ENCODE measurements at places on chromosomes 6 and 20. TPM values are rescaled to one million over a fixed set of nuclear protein-coding genes. Genes with fewer than 3 reads are reported as not detected.

PPP1R14C gene
- 0.23 TPM for total RNA-seq

FUT9 gene
- total RNA-seq = not detected

DNA sequence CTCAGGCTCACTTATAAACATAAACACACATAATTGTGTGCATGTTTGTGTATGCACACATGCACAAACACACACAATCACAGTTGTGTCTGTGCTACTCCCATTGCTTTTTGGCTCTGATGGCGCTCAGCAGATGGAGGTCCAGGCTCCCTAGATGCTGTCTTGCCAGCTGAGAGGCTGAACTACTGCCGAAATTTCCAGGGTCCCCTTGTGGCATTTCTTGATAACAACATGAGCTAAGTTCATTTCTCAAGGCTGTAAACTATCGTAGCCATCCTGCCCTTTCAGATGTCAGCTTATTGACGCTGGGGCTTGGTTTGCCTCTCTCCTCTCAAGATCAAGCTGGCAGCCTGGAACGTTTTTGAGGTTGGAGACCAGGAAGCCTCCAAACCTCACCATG, 313.9 kb upstream of the RNF24 start:
- H3K4me3 ChIP-seq = no peak overlapping the region

DNA sequence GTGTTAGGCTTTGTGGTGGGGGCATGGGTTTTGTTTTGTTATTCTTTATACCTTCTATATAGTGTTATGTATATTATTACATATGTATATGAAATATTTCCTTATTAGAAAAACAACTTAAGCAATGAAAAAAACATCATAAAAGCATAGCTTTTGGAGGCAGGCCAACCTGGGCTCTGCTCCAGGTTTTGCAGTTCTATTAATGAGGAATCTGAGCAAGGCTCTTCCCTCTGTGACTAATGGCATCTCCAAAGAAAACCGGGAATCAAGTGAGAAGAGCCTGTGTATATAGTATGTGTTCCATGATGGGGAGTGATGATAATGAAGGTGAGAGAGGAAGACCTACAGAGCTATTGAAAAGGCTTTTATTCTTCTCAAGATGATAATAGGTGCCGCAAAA, 291.1 kb downstream of the CLIC5 start:
- no peak overlapping the region for H3K27ac ChIP-seq
- H3K4me1 ChIP-seq = peaks cover 9% of the 10 kb centered on the region
- no peaks in the 10 kb centered on the region for H3K27me3 ChIP-seq
- peaks cover 3% of the 10 kb centered on the region for H3K36me3 ChIP-seq

DNA sequence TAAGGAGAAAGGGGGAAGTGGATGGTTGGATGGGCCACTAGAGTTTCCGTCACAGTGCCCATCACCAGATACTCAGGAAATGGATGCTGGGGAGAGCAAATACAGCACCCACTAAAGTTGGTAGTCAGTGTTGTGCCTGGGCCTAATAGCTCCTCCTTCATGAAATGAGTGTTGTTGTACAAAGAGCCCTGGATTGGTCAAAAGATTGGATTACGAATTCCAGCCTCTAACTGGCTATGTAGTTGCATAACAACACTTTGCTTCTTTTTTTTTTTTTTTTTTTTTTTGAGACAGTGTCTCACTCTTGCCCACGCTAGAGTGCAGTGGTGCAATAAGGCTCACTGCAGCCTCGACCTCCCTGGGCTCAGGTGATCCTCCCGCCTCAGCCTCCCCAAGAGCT, 27.4 kb downstream of the KCNG1 start:
- H3K27ac ChIP-seq = no peak overlapping the region
- H3K4me3 ChIP-seq = no peak overlapping the region
- H3K36me3 ChIP-seq = no peaks in the 10 kb centered on the region
